Stimulated activated CD8-positive, alpha-beta memory T cell treated with anti-CD3 and anti-CD28 coated beads, Interleukin-15, amount 100 ng/mL, for 24 hours (primary cell): ENCODE measurements at places on chromosomes 12 and 14.

- DNase-seq = no peak
These were observed 17.7 kb downstream of the AHSA1 start for GRCh38 chr14:77475432-77476115.

DNA sequence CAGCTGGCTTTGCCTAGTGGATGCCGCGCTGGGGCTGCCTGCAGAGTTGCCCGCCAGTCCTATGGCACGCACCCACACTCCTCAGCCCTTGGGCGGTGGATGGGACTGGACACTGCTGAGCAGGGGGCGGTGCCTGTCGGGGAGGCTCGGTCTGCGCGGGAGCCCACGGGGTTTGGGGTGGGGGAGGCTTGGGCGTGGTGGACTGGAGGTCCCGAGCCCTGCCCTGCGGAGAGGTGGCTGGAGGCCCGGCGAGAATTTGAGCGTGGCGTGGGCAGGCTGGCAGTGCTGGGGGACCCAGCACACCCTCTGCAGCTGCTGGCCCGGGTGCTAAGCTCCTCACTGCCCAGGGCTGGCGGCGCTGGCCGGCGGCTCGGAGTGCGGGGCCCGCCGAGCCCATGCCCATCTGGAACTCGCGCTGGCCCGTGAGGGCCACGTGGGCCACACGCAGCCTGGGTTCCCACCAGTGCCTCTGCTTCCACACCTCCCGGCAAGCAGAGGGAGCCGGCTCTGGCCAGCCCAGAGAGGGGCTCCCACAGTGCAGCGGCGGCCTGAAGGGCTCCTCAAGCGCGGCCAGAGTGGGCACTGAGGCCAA is 68.1 kb downstream of the ETNK1 start:
- no peak for DNase-seq

DNA sequence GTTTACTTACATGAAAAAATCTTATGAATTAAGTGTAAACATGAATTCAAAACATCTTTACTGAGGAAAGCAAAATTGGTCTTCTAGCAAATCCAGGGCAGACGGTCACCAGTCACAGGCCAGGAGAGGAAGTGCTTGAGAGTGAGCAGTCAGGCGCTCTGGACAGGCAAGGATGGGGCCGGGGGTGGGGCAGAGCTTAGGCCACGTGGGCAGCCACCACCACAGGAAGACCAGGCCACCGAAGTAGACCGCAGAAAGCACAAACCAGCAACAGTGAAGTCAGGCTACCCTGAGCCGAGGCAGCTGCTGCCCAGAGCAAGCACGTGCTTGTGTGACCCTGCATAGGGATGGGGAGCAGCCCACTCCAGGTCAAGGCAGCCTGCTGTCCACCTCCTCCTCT is 33.5 kb downstream of the SLC6A12 start:
- no peak for DNase-seq

DNA sequence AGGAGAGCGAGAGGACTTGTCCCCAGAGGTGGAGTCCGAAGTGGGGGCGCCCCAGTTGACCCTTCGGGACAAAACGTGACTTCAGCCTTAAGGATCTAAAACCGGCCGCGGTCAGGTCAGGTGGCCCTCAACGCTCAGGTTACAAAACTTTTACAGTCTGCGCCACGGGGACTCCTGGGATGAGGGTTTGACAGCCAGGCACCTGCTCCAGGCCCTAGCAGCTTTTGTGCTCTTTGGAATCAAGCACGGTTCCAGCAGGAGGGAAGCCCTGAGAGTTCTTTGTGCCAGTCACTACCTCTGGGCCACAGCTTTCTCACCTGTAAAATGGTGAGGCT is 337 bp downstream of the ZC2HC1C start:
- no peak for DNase-seq

DNA sequence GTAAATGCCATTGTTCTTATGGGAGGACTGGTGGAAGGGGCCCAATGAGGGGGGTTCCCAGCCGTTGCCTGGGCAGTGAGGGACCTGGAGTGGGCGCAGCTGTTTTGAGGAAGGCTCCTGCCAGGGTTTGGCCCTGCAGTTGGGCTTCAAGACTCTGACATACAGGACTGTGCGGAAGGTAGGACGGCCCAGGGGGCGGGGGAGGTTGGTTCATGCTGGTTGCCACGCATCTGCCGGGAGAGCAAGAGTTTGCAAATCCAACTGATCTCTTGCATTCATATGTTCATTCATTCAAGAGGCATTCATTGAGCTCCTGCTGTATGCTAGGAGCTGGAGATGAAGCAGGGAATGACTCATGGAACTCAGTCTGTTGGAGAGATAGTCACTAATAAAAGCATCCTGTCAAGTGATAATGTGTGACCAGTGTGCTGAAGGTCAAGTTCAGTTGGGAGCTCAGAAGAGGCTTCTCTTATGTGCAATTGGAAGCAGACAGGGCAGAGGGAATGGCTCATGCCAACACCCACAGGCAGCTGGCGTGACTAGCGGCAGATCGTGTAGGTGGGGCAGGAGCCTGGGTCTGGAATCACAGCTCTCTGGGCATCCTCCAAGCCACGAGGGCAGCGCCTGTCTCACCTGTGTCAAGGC is 7.8 kb downstream of the SH2B3 start:
- no peak for DNase-seq

DNA sequence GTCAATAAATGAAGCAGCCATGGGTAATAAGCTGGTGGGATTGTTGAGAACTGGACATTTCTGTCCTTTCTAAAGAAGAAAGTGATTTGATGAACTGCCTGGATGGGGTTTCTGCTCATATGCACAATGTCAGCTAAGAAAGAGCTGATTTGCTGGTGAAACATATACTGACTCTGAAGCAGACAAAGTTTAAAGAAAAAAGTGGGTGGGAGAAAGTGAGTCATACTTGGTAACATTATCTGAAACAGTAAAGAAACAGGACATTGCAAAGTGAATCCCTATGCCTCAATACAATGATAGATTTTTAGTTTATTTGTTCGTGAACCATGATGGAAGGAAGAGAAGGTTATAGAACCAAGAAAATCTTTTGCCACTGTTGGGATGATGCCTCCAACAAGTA is 95.6 kb upstream of the DNM1L start:
- no peak for DNase-seq

- DNase-seq = no peak
These were observed 220.1 kb downstream of the SOX5 start for GRCh38 chr12:23729359-23729758.

DNA sequence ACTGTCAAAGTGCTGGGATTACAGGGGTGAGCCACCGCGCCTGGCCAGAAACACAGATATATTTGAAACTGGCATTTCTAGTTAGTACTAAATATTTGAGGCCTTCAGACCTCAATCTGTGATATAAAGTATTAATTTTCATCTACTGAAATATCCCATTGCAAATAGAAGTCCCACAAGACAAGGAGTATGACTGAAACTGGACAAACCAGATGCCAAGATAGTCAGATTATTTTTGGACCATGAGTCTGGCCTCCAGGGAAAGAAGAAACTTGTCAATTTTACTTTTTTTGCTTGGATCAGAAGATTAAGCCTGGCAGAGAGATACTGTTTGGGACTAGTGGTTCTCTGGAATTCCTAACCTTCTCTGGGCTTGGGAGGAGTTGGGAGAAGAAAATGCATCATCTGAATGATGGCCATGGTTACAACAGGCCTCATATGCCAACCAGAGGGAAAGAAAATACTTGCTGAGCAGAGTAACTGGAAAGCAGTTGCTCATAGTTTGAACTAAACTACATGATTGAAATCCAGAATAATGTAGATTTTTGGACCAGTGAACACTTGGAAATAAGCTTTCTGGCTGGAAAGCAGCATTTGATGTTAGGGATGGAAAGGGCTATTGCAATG is 2.9 kb upstream of the SMOC1 start:
- DNase-seq = no peak

DNA sequence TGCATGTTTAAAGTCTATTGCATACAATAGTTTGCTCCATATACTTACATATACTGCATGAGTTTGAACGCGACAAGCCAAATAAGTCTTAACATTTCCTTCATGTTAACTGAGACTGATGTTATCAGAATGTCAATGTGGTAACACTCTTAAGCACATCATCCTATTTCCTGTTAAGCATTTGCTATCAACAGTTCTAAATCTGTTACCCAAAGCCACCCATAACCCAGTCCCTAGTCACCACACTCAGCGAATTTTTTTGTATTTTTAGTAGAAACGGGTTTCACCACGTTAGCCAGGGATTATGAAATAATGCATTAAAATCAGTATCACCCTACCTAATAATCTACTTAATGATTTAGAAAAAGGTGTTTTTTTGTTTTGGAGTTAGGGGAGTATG is 39.4 kb downstream of the HNRNPC start:
- no peak for DNase-seq

DNA sequence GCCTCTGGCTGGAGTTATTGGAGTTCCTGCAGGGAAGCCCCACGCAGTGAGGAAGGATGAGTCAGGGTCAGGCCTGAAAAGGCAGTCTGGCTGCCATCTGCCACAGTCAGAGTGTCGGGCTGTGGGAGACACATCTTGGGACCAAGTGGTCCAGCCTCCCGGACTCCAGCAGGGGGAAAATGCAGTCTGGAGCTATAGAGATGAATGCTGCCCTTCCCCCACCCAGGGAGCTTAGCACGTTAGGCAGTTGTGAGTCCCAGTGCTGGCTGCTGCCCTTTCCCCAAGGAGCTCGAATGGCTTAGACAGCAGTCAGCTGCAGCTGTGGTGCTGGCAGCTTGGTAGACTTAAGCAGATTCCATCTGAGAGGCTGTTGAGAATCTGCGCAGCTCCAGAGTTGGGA is 8.2 kb upstream of the NTS start:
- no peak for DNase-seq

GRCh38 chr12:7293670-7294069 is 10.2 kb upstream of the ACSM4 start:
- no peak for DNase-seq

DNA sequence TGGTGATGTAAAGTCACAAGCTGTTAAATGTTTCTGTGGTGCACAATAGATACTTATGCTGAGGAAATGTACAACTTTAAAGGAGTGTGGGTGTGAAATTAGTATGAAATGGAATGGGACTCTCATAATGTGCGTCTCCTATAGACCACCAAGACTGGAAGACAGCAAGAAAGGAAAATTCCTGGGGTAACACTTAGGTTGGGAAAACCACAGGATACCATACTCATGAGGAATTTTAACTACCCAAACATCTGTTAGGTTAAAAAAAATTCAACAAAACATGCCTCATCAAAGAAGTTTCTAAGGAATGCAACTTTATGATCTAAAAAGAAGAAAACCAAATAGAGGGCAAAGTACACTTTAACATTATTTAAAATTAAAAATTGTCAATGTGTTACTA is 113.7 kb upstream of the MYF6 start:
- DNase-seq = no peak

- DNase-seq = no peak
These were observed 46.0 kb upstream of the KTN1 start for GRCh38 chr14:55533960-55534359.

- no peak for DNase-seq
These were observed 106.6 kb upstream of the ATP2B1 start for GRCh38 chr12:89815225-89815624.
